Neural progenitor cell (in vitro differentiated cells): ENCODE measurements at places on chromosomes 11 and 22. TPM values are rescaled to one million over a fixed set of nuclear protein-coding genes. Genes with fewer than 3 reads are reported as not detected.

Gene LRRC56
- total RNA-seq, result 0.45 and 1.4 TPM in 2 replicates

- no peak for DNase-seq
Measured at GRCh38 chr11:32381179-32381578, 54.2 kb downstream of the WT1 start.

GRCh38 chr22:48630848-48631247 lies 1196.8 kb downstream of the BRD1 start:
- no peak for DNase-seq

DNA sequence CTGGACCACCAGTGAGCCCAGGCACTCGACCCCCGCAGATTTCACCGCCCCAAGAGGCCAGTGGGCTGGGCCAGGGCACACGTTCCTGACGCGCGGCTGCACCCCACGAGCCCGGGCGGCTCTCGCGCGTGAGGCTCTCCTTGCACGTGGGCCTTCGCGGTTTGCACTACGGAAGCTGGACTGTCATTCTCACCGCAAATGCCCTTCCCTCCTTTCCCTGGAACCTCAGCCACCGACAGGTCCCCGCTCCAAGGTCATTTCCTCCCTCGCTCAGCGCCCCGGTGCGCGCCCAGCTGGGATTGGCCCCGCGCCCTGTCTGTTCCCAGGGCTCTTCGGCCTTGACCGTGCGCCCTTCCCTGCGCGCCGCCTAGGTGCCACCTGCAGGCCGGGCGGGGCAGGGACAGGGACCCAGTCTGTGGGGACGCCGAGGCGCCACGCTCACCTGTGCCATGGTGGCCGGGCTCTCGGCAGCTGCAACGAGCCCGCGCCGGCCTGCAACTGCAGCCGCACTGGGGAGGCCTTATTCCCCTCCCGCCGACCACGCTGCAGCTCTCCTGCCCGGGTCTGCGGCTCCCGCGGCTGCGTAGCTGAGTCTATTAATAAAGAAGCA lies 2.1 kb upstream of the CPT1A start:
- peak; percentile 57 for DNase-seq

DNA sequence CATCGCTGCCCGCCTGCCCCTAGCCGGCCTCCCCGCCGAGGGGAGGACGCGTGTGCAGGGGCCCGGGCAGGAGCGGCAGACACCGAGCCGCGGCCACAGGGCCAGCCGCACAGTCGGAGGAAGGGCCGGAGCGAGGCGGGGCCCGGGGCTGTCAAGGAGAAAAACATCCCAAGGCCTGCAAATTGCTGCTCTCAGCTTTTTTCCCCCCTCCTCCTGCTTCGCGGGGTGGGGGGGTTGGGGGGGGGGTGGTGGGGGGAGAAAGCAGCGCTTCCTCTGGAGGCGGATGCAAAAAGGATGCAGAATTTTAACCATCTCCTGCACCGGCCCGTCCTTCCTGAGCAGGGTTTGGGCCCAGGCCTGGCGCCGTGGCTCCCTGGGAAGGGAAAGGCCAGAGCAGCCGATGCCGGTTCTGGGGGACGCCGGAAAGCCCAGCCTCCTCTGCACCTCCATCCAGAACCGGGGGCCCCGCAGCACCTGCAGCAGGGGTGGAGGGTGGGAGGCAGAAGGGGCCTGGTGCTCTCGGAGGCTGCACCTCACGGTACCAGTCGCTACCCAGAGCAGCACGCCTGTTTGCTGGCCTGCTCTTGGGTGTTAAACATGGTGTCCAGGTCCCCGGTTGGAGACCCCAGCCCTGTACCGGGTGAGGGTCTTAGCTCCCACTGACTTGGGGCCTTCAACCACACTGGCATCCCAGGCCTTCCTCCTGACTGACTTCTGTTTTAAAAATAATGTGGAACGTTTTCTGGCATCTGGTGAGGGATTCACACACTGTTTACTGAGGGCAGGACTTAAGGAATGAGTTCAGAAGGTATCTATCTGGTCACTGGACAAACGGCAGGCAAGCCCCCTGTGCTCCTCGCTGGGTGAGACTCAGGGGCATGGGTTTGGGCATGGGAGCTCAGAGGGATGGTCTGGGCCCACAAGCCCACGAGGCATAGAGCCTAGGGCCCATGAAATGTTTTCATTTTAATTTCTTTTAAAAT lies 77.4 kb upstream of the WNT7B start:
- DNase-seq, result no peak

DNA sequence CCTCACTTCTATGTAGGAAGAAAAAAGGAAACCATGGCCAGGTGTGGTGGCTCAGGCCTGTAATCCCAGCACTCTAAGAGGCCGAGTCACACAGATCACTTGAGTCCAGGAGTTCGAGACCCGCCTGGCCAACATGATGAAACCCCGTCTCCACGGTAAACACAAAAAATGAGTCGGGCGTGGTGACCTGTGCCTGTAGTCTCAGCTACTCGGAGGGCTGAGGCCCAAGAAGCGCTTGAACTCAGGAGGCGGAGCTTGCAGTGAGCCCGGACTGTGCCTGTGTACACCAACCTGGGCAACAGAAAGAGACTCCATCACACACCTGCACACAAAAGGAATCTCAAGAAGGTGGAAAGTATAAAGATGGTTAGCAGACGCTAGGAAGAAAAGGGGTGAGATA lies 17.7 kb downstream of the DEFB131B start:
- no peak for DNase-seq

Gene PELI3
- 2.7 and 9.1 TPM in 2 replicates for total RNA-seq

Gene GGTLC2
- not detected in 2 replicates for total RNA-seq

GRCh38 chr11:134466156-134466555 lies 54.1 kb upstream of the B3GAT1 start:
- peak; percentile 76 for DNase-seq

- no peak for DNase-seq
Measured at GRCh38 chr22:42511401-42511891, 8.2 kb downstream of the RRP7A start.

DNA sequence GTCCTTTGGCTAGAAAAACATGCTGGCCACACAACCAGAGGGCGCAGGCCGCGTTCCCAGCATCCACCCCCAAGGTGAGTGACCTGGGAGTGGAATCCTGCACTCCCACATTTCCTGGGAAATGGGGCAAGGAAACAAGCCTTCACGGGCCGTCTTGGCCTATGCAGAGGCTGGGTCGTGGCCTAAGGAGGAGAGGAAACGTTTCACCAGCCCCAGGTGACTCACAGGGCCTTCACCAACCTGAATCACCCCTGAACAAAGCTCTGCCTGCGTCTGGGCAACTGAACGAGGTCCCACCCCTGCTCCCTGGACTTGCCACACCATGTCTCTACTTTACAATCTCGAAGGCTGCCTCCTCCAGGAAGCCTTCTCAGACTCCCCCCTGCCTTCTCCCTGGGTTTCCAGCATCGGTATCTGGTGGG lies 13.2 kb downstream of the MYH9 start:
- DNase-seq, result no peak

Gene CASP1
- total RNA-seq, result not detected in 2 replicates

Gene SNX15
- 10.7 and 16.8 TPM in 2 replicates for total RNA-seq

Gene MOV10L1
- total RNA-seq, result 0.99 TPM in 1 of 2 replicates, not detected in the other

DNA sequence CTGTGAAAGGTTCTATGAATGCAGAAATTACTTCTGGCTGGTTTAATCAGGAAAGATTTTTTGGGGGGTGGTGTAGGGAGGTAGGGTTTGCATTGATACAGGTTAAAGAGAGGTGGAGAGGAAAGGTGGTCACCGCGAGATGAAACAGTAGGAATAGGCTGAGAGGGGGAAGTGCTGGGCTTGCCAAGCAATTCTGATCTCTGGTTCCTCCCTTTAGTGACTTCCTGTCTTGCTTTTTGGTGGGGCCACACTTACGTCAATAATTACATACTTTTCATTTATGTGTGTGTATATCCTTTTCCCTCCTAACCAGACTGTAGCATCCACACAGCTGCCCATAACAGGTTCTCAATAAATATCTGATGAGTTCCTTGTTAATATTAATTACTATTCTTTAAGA lies 120.0 kb downstream of the CTNND1 start:
- no peak for DNase-seq

DNA sequence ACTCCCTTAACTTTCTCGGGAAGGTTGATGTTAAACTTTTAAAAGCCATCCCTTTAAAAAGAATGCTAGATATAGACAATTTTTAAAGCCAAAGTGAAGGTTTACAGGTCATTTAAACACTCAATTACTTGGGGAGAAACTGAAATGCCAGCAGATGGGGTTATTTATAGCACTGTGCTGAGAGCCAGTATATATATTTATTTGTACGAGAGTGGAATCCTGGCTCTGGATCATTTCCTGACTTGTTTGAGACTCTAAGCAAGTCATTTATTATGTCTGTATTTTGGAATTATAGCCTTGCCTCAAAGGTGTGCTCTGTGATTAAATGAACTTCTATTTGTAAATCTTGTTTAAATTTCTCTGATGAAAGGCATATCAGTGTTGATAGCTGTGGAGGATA lies 6.8 kb upstream of the ZBED5 start:
- no peak for DNase-seq

GRCh38 chr11:114169821-114170220 lies 110.3 kb downstream of the ZBTB16 start:
- no peak for DNase-seq

- no peak for DNase-seq
Measured at GRCh38 chr22:44938886-44939285, 70.9 kb downstream of the PHF21B start.

Gene TRIM22
- 15.1 and 21.3 TPM in 2 replicates for total RNA-seq

DNA sequence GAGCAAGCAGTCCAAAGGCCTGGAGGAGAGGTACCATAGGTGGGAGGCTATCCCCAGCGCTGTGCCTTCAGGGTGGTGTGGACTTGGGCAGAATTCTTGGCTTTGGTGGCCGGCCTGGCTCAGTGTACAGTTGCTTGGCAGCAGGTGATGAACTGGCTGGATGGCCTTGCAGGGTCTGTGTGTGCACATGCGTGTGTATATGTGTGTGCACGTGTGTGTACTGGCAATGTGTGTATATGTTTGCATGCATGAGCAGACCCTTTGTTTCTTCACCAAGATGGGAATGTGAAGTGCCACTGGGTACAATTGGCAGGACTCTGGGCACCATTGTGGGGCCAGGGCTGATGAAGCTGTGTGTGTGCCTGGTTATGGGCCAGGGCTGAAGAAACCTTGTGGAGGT lies 53.0 kb downstream of the CEP164 start:
- no peak for DNase-seq

- no peak for DNase-seq
Measured at GRCh38 chr22:50548921-50549790, 3.5 kb downstream of the KLHDC7B start.

DNA sequence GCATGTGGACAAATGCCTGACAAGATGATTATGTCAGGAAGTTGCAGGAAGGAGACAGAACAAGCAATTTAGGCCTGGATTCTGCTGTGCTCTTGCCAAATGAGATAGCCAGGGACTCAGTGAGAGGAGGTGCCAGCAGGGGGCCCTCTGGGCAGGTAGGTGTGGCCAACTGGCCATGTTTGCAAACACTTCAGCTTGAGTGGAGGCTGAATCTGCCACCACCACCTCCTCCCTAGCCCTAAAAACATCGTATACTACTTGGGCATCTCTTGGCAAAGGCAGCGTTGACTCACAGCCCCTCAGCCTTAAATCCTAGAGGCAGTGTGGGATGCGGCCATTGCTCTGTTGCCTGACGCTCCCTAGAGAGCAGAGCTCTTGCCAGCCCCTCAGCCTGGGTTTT lies 95.1 kb upstream of the PLET1 start:
- DNase-seq, result peak; percentile 51

DNA sequence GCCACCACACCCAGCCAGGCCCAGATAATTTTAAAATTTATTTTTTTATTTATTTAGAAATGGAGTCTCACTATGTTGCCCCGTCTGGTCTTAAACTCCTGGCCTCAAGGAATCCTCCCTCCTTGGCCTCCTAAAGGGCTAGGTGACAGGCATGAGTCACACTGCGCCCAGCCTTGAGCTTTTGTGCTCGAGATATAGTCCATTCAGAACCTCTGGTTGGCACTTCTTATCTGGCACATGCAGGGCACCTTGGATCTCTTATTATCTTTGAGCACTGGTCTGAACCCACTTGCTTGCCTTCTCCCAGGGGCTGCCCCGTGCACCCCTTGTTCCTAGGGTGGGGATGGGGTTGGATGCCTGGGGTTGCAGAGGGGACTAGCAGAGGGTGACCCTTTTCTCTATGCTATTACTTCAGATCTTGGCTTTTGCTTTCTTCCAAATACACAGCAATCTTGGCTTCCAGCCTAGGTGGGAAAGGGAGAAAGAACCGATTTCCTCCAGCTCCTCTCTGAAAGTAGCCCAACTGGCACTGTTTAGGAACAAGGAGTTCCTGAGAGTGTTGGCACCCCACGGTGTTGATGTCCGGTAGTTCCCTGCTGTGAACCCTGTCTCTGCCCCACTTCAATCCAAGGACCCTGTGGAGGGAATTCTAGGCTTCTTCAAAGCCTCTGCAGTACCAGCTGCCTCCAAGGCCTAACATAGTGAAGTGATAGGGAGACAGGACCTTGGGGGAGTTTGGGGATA lies 1.3 kb upstream of the SLC3A2 start:
- DNase-seq, result no peak

DNA sequence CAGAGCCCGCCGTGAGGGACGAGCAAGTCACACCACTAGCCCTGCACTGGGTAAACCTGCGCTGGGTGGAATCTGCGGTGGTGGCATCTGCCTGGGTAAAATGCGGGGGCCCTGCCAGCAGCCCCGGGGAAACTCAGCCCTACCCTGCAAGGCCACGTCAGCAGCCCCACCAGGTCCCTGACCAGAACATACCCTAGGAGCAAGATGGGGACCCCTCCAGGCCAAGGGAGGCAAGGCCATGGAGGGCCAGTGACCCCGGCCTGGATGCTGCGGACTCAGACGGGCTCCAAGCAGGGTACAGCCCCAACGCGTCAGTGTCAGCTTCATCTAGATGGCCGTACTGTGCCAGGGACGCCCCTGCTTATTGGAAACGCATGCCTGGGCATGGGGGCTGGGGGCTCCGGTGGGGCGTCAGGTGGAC lies 26.3 kb downstream of the TOLLIP start:
- DNase-seq, result no peak

Gene NNMT
- 1.7 TPM in 1 of 2 replicates, not detected in the other for total RNA-seq

DNA sequence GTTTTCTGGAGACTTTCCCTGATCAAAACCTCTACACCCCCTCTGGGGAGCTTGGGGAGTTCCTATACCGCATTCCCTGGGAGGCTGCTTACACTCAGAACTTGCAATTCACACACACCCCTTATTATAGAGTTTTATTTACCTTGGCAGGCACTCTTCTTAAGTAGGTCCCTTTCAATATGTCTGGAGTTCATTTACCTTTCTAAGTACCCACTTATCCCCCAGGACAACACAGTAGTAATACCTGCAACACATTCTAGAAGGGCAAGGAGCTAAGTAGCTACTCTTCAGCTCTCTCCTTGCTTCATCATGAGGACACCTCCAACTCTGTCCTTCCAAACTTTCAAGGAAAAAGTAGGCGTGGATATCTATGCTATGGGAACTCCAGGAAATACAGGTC lies 127.8 kb upstream of the ANO3 start:
- DNase-seq, result no peak

Gene DRD4
- total RNA-seq, result 0.97 and 6.6 TPM in 2 replicates

GRCh38 chr11:65334696-65335295 lies 1.1 kb downstream of the DPF2 start:
- peak; percentile 26 for DNase-seq

GRCh38 chr11:282630-283360 lies 4.6 kb downstream of the NLRP6 start:
- DNase-seq, result no peak

- DNase-seq, result no peak
Measured at GRCh38 chr11:117900720-117901440, 24.4 kb upstream of the FXYD6 start.
